ENCODE measurements at places on chromosomes 3 and 15.

GRCh38 chr3:182971637-182972036, 8.7 kb downstream of the DCUN1D1 start:
- DNase-seq, result peak; percentile 20

DNA sequence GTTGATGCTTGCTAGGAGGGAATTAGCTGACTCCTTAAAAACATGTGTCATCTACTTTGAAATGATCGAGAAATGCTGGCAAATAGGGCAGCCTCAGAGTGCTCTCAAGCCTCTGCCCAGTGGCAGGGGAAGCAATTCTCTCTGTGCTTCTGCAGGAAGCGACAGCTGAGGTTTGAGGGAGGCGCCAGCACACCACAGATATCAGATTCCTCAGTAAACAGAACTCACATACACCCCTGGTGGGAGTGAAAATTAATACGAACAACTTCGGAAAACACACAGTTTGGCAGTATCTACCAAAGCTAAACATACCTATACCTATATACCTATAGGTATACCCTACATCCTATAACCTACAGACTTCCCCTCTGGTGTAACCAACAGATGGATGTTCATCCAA, 61.3 kb downstream of the NSMCE3 start:
- DNase-seq, result no peak

- peak; percentile 10 for DNase-seq
Observed at GRCh38 chr3:23341147-23341838, 138.2 kb downstream of the UBE2E2 start.

DNA sequence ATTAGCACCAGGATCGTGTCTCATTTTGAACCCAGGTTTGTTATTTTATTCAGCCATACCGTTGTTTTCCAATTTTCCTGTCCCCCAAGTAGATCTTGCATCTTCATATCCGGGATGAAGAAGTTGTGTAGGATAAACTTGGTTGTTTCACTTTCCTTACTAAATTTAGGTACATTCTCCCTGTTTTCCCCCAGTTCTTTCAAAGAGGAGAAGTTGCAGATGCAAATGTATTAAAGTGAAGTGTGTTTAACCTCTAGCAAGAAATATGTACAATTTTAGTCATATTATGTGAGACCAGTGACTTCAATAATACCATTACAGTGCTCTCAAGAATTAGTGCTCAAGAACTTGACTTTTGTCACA, 1.3 kb downstream of the ATXN7 start:
- DNase-seq, result no peak

DNA sequence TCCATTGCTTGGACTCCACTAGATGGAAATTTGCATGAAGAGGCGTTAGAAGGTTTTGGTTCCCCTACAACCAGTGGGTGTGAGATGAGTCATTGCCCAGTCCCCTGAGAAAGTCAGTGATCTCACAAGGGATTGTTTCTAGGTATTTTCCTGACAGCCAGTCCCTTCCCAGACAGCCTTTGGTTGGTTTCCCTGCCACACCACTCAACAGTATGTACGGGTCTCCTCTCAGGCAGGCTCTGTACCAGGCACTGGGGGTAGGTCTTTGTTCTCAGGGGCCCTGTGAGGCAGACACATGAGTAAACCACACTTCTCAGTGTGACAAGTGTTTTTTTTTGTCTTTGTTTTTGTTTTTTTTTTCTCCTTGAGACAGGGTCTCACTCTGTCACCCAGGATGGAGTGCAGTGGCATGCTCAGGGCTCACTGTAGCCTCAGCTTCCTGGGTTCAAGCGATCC, 4.0 kb downstream of the LAMP3 start:
- DNase-seq, result peak; percentile 91

DNA sequence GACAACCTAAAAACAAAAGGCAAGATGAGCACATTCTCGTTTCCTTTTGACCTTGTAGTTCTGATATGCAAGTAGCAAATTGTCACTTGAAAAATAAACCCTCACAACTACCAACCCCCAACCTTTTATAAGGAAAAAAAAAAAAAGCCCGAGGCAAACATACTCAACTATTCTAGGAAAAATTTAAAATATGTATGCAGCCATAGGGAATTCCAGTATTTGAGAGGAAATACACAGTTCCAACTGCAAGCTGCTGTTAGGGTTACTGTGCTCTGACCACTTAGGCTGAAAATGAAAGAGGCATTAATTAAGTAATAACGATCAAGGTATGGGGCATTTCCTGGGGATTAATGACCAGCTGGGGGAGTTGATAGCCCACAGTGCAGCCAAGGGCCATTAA, 281.9 kb upstream of the DPH6 start:
- no peak for DNase-seq

DNA sequence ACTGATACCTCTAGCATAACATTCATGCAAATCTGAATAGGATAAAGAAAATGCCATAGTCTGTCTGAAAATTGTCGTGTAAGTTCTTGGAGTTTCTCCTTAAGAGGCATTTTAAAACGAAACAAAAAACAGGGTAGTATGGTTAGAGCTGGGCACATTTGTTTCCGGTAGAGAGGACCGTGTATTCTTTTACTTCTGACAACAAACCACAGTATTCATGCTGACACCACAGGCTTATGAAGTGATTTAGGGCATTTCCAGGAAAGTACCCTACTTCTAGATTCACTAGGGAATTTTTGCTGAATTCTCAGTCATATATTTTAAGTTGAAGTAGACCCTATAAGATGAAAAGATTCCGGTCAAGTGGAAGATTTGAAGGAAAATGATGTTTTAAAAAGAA, 541.3 kb downstream of the UNC13C start:
- DNase-seq, result no peak

DNA sequence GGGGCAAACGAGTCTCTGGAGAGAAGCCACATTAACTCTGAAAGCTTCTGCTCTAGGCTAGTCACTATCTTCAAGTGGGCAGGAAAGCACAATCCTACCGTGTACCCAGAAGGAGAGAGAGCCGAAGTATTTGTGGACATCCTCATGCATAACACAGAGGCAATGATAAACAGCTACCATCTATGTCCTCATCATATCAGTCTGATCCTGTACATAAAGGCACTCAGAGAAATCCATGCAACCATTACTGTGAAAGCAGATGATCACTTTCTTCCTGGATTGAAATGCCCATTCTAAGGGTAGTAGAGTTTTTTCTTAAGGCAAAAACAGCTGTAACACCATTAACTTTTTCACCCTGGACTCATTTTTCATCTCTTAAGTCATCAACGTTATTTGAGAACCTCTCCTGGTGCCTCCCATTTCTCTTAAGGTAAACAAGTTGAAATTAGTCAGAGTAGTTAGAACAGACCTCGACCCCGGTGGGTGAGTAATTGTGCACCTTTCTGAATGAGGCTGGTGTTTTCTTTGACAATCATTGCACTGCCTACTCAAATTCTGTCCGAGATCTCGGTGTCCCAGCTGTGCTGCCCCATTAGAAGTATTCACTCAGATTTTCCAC, 327.4 kb downstream of the SHQ1 start:
- peak; percentile 34 for DNase-seq

GRCh38 chr3:57787867-57788623, 31.9 kb downstream of the SLMAP start:
- DNase-seq, result peak; percentile 70

DNA sequence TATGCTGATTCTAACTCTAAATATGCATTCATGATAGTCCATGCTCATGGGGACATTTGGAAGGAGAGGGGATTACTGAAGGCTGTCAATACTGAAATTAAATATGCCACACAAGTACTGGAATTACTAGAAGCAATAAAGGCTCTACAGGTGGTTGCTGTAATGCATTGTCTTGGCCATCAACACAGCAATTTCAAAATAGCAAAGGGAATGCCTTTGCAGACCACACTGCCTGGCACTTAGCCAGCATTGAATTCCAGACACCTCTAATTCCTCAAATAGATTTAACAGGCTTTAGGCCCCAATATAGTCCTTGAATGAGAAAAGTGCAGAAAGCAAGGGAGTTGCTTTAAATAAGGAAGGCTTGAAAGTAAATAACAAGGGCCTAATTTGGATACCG, 115.8 kb upstream of the PLCL2 start:
- DNase-seq, result no peak
